ENCODE measurements at places on chromosomes 1 and 21.

- DNase-seq: no peak
Observed at GRCh38 chr1:103900005-103900404, 150.3 kb downstream of the AMY1C start.

GRCh38 chr1:225201447-225201846 lies 226.4 kb downstream of the LBR start:
- DNase-seq: no peak

- no peak for DNase-seq
Observed at GRCh38 chr1:154263465-154264332, 8.7 kb upstream of the HAX1 start.

GRCh38 chr1:158208586-158209116 lies 28.0 kb downstream of the CD1D start:
- DNase-seq: no peak

- peak; percentile 4 for DNase-seq
Observed at GRCh38 chr1:71592646-71593274, 511.9 kb upstream of the ZRANB2 start.

All from NCI-H1417 (cell line).